OCI-LY7 (cell line): ENCODE measurements at places on chromosomes 7 and 10. TPM values are rescaled to one million over a fixed set of nuclear protein-coding genes. Genes with fewer than 3 reads are reported as not detected.

LIPF gene
- total RNA-seq, result not detected in 2 replicates

MMD2 gene
- total RNA-seq, result not detected in 2 replicates

ADRA2A gene
- total RNA-seq, result not detected in 2 replicates

SEMA3A gene
- not detected in 2 replicates for total RNA-seq

PTPRZ1 gene
- not detected in 2 replicates for total RNA-seq

RBM20 gene
- total RNA-seq, result 1.0 and 1.4 TPM in 2 replicates

ADAM22 gene
- 13.6 and 14.6 TPM in 2 replicates for total RNA-seq

LIPJ gene
- total RNA-seq, result not detected in 2 replicates

PNLIPRP3 gene
- not detected in 2 replicates for total RNA-seq

CHCHD2 gene
- total RNA-seq, result 478 and 522 TPM in 2 replicates

LRMDA gene
- not detected in 2 replicates for total RNA-seq

RAMP3 gene
- total RNA-seq, result not detected in 2 replicates

CYP2W1 gene
- 1.3 and 1.5 TPM in 2 replicates for total RNA-seq

CCL26 gene
- total RNA-seq, result not detected in 2 replicates

LHPP gene
- 53.3 and 65.2 TPM in 2 replicates for total RNA-seq

FAM185A gene
- 10.4 and 10.6 TPM in 2 replicates for total RNA-seq

PNLIP gene
- total RNA-seq, result not detected in 2 replicates

GJD4 gene
- total RNA-seq, result not detected in 2 replicates

INA gene
- total RNA-seq, result not detected in 2 replicates

ERVW-1 gene
- not detected in 2 replicates for total RNA-seq

PHKG1 gene
- 2.2 and 3.3 TPM in 2 replicates for total RNA-seq

KLF14 gene
- not detected in 2 replicates for total RNA-seq

ZNF239 gene
- not detected in 2 replicates for total RNA-seq

PRKCQ gene
- 4.0 and 4.2 TPM in 2 replicates for total RNA-seq

CACNB2 gene
- not detected in 2 replicates for total RNA-seq

EMX2 gene
- not detected in 2 replicates for total RNA-seq

SEPTIN7 gene
- 270 and 271 TPM in 2 replicates for total RNA-seq

OR2A42 gene
- total RNA-seq, result not detected in 2 replicates

HSPA14 gene
- 28.2 and 30.9 TPM in 2 replicates for total RNA-seq

POU6F2 gene
- 0.40 and 0.52 TPM in 2 replicates for total RNA-seq

FAM221A gene
- 9.2 and 9.8 TPM in 2 replicates for total RNA-seq

OPN4 gene
- not detected in 2 replicates for total RNA-seq

HNRNPF gene
- 286 and 340 TPM in 2 replicates for total RNA-seq

EIF5AL1 gene
- 1.5 and 1.8 TPM in 2 replicates for total RNA-seq

FBXL15 gene
- 13.4 and 18.2 TPM in 2 replicates for total RNA-seq

CDHR1 gene
- not detected in 2 replicates for total RNA-seq

SRRM3 gene
- not detected in 2 replicates for total RNA-seq

PIP gene
- total RNA-seq, result not detected in 2 replicates

RNLS gene
- not detected in 2 replicates for total RNA-seq
